ENCODE measurements at places on chromosomes 1 and 21.
A peak's percentile ranks its signal among the peaks of the same experiment; 100 is the strongest.

- no peak for DNase-seq
Observed at GRCh38 chr1:233005703-233006102, 55.3 kb downstream of the NTPCR start.

- no peak for DNase-seq
Observed at GRCh38 chr1:111754984-111755330, 744 bp upstream of the DDX20 start.

- DNase-seq = no peak
Observed at GRCh38 chr1:236848274-236848923, 53.3 kb downstream of the MTR start.

GRCh38 chr1:160428655-160429054 is 28.3 kb downstream of the VANGL2 start:
- DNase-seq = no peak

DNA sequence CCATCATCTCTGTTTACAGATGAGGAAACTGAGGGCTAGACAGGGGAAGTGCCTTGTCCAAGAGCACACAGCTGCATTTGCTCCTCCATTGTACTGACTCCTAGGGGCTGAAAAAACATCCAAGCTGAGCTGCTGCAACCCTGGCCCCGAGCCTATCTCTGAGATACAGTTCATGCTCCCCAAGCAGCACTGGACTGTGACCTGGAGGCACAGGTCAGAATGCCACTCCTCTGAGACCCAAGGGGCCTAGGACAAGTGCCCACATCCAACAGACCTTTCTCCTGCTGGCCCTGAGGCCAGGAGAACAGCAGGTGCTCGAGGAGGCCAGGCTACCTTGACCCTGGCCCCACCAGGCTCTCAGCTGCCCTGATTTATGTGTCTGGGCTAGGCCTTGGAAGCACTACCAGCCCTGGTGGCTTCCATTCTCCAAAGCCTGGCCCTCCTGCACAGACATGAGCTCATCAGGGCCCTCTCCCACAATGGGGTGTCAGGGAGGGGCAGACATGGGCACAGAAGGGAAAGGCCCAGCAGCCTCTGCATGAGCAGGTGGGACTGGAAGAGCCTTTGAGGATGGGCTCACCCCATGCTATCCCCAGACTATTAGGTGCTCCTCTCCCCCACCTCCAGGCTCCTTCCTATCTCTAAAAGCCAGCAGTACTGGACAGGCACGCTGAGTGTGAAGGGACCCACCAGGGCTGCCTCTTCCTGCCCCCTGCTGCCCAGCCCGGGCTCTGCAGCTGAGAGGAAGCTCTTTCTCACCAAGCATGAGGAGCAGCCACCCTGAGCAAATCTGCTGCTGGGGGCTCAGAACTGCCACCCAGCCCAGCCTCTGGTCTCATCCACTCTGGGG is 18.8 kb downstream of the ADGRB2 start:
- DNase-seq = peak; percentile 42

DNA sequence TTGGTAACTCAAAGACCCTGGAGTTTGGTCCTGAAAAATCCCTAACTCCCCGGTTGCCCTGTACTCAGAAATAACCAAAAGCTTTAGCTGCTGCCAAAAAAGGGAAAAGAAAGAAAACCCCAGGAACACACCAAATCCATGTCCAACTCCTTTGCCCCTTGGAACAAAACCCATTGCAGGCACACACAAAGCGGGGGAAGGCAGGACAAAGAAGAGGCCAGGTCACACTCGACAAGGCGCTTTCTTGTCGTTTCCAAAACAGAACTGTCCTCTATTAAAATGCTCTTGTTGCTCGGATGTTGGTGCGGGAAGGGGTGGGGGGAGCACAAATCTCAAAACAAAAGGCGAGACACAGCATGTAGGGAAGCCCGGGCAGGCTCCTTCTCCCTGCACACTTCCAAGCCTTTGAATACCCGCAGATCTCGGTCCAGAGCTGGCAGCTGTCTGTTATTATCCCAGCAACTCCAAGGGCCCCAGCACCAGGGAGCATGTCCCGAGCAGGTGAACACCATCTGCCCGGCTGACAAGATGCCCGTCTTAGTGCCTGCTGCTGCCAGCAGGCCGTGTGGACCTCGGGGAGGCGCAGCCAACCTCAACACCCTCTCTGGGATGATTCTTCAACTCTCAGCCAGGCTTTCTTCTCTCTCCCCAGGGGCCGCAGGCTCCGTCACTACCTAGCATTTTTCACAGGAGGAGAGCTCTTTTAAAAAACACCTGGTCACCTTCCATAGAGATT is 96.4 kb downstream of the SSBP3 start:
- no peak for DNase-seq

DNA sequence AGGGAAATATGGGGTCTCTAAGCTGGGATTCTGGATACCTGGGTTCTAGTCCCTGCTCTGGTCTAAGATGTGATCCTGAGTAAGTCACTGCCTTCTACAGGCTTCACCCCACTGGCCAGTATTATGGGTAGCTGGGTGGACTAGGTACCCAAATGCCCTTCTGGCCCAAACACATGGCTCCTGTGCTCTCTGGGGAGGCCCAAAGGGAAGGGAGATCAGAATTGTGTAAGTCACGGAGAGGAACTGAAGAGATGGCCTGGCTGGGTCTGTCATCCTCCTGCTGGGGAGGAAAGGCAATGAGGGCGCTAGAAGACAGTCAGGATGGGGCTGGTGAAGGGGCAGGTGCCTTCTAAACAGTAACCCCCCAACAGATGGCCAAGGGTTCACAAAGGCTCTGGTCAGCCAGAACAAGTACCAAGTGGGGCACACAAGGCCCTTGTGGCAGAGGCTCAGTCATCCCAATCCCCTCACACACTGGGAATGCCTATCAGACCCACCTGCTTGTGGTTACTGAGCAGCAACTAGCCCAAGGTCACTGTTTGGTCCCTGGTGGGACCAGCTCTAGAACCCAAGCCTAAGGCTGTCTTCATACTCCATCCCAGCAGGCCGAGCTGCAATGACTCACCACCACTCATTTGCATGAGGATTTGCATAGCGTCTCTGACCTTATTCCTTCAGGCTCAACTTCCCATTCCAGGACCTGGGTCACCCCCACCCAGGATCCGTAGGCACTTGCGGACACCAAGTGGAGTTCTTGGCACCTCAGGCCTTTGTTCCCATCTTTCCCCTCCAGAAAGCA is 9.2 kb downstream of the MEF2D start:
- no peak for DNase-seq

DNA sequence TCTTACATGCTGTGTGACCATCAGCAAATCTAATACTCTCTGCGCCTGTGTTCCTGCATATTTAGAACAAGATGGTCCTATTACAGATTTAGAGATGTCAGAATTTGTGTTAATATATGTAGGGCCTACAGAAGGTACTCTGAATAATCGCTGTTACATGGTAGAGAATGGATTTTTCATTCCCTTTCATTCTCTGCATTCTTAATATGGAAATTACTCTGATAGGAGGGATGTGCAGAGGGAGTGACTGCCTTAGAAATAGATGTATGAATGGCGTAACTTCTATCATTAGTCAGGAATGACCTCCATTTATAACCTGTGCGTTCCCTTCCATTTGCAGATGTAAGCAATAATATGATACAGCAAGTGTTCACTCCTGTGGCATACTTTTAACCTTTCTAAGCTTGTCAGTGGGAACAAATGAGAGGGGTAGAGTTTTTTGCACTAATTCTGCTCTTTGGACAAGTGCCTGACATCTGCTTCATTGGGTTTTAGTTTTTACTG is 45.6 kb downstream of the MIA3 start:
- no peak for DNase-seq

DNA sequence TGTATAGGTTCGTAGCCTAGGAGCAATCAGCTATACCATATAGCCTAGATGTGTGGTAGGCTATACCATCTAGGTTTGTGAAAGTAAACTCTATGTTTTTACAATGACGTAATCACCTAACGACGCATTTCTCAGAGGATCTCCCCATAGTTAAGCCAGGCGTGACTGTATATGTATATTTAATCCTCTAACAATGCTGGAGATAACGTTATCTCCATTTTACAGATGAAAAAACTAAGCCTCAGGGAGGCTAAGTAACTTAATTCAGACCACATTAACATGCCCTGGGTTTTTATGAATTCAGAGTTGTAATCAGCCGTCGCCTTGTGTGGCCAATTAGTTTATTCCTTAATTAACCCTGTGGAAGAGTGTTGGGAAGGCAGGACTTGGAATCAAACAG is 107.7 kb upstream of the PLXNA2 start:
- DNase-seq = no peak

DNA sequence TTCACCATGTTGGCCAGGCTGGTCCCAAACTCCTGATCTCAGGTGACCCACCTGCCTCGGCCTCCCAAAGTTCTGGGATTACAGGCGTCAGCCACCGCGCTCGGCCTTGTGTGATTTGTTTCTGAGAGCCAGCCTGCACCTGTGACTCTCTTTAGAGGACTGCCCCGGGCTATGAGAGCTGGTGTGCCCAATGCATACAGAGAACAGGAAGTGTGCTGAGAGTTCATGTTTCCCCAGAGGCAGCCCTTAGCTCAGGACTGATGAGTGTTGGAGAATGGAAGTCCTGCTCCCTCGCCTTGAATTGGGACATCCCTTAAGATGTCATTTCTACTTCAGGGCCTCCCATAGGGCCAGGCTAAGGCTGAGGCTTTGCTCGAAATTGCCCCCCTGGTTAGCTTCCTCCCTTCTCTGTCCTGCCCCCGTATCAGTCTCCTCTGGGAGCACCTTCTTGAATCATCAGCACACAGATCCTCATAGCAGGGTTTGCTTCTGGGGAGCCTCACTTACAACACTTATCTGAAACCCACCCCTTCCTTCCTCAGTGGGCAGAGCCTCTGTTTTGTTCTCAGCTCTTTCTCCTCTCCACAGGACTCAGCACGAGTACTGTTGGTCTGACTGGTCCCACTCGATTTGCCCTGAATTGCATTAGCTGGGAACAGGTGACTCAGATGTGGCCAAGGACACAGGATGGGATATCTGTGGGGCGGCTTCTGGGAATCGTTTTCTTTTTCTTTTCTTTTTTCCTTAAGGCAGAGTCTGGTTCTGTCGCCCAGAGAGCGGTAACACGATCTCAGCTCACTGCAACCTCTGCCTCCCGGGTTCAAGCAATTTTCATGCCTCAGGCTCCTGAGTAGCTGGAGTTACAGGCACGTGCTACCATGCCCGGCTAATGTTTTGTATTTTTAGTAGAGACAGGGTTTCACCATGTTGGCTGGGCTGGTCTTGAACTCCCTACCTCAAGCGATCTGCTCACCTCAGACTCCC is 80.1 kb downstream of the UBIAD1 start:
- DNase-seq = no peak

DNA sequence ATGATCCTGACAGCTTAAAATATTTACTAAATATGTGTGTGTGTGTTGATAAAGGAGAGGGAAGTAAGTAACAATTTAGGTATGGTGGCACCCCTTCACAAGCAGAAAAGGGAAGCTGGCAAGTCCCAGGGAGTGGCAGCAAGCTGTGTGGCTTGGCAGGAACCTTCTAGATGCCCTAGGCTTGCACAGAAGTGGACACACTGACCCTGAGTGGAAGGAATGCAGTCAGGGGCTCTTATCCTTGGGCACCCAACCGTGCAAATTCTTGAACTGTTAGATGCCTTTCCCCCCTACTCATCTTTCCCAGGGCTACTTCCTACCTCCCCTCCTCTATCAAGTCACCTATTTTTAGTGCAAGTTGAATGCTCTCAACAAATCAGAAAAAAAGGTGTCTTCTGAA is 18.9 kb downstream of the ACP6 start:
- DNase-seq = no peak

- DNase-seq = no peak
Observed at GRCh38 chr1:56864430-56864829, 9.8 kb downstream of the C8A start.

DNA sequence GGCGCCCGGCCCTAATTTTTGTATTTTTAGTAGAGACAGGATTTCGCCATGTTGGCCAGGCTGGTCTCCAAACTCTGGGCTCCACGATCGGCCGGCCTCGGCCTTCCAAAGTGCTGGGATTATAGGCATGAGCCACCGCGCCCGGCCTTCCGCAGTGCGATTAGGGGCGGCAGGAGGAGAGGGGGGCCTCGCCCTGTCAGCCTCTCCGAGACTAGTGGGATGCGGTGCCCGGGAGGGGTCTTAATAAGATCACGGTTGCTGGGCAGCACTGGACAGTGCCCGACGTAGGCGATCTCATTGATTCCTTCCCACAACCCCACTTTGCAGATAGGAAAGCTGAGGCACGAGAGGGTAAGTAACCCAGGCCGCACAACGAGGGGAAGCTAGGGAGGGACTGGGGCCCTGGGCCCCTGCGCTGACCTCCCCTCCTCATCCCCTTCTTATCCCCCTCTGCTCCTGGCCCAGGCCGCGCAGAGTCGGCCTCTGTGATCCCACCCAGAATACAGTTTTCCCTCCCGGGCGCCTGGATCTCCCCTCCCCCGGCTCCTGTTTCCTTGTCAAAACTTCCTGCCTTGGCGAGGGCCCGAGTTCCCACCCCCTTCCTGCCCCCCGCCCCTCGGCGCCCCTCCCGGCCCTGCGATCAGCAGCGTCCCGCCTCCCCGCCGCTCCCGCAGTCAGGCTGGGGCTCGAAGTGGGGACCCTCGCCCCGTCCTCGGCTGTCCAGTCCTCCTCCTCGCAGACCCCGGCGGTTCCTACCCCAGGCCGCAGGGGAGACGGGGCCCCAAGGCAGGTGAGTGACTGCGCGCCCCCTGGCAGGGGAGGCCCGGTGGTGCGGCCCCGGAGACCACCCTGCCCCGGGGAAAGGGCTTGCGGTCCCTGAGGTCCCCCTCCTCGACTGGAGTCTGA is at the start of gene PEAR1:
PEAR1 (plus strand) TSS at position 671 of the 906 bp plus-strand sequence. CDS start 10,209 bp downstream, outside the sequence.
- no peak for DNase-seq

GRCh38 chr1:2304921-2305681 is 77.0 kb downstream of the SKI start:
- no peak for DNase-seq

- no peak for DNase-seq
Observed at GRCh38 chr1:63847308-63847910, 73.6 kb downstream of the ROR1 start.

DNA sequence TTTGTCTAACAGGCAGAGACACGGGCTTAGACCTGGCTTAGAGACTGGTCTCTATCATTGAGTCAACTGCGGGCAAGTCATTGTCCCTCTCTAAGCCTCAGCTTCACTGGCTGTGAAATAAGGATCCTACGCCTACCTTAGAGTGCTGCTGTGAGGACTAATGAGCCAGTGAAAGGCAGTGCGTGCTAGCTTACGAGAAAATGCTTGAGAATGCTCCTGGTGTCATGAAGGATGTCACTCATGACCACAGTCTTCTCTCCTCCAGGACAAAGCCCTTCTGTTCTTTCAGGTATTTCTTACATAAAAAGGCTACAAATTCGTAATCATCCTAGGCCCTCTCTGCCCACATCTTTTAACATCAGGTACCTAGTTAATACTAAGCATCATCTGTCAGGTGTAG is 16.5 kb upstream of the A3GALT2 start:
- DNase-seq = no peak

- no peak for DNase-seq
Observed at GRCh38 chr21:39050841-39051587, 132.2 kb downstream of the PSMG1 start.

- DNase-seq = no peak
Observed at GRCh38 chr21:45432575-45433255, 27.8 kb downstream of the COL18A1 start.

GRCh38 chr21:46130831-46131587 is 24.4 kb downstream of the FTCD start:
- no peak for DNase-seq

- no peak for DNase-seq
Observed at GRCh38 chr21:28345934-28346333, 646.7 kb downstream of the LTN1 start.

GRCh38 chr1:108590441-108590840 is 30.5 kb downstream of the EEIG2 start:
- no peak for DNase-seq
